ENCODE measurements at places on chromosomes 11 and 22.
A peak's percentile ranks its signal among the peaks of the same experiment; 100 is the strongest.

GRCh38 chr11:12137938-12138731 lies 27.7 kb downstream of the MICAL2 start:
- DNase-seq: no peak

DNA sequence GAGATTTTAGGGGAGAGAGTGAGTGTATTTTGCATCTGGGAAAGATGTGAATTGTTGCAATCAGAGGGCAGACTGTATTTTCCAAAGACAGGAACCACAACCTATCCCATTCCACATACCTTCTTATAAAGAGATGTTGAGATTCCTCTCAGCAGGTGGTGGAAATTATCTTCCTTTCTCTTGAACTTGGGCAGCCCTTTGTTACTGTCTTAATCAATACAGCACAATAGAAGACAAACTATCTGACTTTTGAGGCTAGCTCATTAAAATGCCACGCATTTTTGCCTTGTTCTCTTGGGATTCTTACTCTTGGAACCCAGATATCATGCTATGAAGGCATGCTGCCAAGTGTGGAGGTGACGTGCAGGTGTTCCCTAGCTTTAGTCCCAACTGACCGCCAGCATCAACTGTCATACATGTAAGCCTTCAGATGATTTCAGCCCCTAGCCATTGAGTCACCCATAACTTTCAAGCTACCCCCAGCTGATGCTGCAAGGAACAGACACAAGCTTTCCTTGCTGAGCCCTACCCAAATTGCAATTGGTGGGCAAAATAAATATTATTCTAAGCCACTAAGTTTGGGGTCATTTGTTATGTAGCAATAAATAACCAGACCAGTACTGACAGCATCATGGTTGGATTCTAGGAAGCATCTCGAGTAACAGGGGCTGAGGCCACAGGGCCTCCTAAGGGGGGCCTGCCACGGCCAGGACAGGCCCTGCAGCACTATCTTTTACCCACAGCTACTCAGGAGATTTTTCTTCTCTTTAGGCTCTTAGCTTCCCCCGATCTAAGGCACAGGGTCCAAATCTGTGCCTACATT lies 63.0 kb downstream of the RPL27A start:
- peak; percentile 64 for DNase-seq

GRCh38 chr22:26481112-26481693 lies 2.4 kb downstream of the HPS4 start:
- no peak for DNase-seq

GRCh38 chr11:37946155-37946766 lies 1348.2 kb upstream of the RAG2 start:
- DNase-seq: peak; percentile 27

GRCh38 chr11:29315275-29315674 lies 701.6 kb downstream of the KCNA4 start:
- DNase-seq: no peak

DNA sequence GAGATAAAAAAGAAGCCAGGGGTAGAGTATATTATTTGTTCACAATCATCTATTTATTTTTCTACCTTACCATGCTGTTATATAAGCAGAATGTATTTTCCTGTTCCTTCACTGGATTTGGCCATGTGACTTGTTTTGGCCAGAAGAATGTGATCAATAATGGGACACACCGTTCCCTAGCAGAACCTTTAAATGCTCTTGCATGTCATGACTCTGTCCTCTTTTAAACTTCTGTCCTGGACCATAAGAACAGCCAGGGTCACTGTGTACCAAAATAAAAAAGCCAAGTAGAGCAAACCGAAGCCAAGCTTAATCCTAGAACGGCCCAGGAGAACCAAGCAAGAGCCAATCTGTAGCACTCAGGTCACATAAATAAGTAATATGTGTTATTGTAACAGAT lies 1682.4 kb downstream of the LRRC4C start:
- no peak for DNase-seq

DNA sequence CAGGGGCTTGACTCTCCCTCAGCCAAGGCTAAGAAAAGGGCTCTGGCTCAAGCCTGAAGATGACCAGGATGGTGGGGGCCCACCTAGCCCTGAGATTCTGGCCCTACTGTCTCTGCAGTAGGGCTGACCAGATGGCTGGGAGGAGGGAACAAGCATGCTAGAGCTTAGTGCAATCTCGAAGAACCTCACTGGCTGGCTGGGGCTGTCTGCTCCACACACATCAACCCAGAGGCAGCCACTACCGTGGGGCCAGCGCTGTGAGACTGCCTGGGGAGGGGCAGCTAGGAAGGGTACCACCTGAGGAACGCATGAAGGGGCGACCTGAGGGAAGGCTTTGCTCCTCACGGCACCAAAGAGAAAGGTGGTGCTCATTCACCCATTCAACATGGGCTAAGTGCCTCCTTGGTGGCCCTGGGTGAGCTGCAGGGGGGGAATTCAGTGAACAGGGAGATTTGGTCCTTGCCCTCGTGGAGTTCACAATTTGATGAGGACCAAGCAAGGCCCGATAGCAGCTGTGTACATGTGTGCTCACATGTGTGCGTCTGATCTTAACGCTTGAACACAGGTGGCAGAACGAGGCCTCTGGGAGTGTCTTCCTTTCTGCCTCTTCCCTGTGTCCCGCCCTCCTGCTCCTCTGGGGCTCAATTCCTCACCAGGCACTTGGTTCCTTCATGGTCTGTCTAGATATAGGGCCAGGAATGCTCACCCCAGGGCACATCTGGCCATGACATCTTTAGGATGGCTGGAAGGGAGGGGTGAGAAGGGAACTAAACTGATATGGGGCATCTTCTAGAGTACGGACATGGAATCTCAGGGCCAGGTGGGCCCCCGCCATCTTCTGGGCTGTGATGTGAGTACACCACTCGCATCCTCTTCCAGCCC lies 102.3 kb upstream of the PITPNB start:
- peak; percentile 42 for DNase-seq

DNA sequence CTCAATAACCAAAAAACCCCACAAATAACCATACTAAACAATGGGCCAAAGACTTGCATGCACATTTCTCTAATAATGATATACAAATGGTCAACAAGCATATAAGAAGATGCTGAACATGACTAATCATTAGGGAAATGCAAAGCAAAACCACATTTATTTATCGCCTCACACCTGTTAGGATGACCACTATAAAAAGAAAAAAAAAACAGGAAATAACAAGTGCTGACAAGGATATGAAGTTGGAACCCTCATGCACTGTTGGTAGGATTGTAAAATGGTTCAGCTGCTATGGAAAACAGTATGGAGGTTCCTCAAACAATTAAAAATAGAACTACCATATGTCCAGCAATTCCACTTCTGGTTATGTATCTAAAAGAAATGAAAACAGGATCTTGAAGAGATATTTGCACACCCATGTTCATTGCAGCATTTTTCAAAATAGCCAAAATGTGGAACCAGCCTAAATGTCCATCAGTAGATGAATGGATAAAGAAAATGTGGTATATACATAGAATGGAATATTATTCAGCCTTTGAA lies 66.2 kb downstream of the AMBRA1 start:
- DNase-seq: no peak

- no peak for DNase-seq
These were observed 4.4 kb downstream of the APOL2 start for GRCh38 chr22:36234919-36235318.

GRCh38 chr11:72024069-72024754 lies 25.5 kb downstream of the IL18BP start:
- DNase-seq: no peak

DNA sequence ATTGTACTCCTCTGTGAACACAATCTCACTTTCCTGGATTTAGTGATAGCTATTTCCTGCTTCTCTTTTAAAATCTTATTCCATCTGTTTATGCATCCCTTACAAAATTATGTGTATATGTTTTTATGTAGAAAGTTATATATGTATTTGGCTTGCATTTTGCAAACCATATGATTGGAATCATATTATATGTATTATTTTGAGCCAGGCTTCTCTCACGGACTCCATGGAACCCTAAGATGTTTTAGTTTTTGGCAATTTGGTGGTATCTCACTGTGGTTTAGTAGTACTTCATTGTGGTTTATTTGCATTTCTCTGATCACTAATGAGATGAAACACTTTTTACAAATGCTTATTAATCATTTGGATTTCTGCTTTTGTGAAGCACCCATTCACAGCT lies 507.3 kb upstream of the KIRREL3 start:
- no peak for DNase-seq

GRCh38 chr11:111417766-111418435 lies 38.8 kb upstream of the POU2AF1 start:
- DNase-seq: peak; percentile 64

GRCh38 chr11:69490516-69490915 lies 9.1 kb downstream of the LINC01488 start:
- no peak for DNase-seq

DNA sequence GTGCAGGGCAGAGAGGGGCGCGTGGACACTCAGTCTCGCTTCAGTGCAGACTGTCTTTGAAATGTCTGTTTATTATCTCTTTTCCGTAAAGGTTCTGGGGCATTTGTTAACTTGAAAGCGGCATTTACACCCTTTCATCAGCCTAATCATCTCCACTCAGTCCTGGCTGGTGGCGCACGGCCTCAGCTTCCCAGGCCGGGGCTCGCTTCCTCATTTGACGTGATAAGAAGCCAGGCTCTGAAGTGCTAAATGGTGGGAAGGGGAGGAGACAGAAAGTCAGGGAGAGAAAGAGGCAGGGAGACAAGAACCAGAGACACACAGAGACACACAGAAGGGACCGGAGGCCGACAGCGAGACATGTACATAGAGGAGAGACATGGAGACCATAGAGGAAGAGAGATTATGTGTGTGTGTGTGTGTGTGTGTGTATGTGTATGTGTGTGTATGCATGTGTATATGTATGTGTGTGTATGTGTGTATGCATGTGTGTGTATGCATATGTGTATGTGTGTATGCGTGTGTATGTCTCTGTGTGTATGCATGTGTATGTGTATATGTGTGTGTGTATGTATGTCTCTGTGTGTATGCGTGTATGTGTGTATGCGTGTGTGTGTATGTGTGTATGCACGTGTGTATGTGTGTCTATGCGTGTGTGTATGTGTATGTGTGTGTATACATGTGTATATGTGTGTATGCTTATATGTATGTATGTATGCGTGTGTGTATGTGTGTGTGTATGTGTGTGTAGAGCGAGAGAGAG lies 101.5 kb downstream of the ST3GAL4 start:
- DNase-seq: no peak
